Spleen (tissue), 13 donors: ENCODE measurements at places on chromosomes 1 and 21.

DNA sequence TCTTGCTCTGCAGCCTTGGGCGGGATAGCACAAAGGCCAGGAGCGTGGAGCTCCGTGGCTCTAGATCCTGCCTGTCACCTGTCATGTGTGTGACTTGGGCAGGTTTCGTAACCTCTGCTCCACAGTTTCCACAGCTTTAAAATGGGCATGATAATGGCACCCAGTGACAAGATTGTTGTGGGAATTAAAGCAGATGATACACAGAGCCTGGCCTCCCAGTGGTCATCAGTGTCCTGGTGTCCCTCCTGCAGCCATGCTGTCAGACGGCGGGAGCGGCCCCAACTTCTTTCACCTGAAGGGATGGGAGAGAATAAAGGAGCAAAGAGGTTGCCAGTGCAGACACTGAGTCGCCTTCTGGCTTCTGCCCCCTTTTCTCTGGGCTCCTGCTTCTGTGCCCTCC is 61.5 kb downstream of the SLC37A1 start:
- DNase-seq: peak; percentile 51

- DNase-seq: no peak
These were observed 72.1 kb upstream of the SIM2 start for GRCh38 chr21:36626791-36627190.

GRCh38 chr1:107525145-107525544 is 384.3 kb downstream of the NTNG1 start:
- DNase-seq: no peak

DNA sequence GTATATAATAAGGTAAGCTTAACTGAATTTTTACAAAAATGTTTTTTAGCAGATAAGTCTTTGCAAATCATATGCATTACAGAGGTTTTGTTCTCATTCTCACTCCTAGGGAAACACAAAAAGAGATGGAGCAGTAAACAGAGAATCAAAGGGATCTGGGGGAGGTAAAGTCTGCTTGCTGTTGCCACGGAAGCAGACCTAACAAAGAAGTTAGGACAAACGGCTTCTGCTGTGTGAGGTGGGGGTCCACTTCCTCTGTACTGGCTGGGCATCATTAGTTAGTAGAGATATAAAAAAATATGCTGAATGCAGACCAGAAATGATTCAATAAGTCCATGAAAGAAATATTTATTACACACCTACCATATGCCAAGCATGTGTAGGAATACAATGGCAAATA is 34.2 kb downstream of the GJA5 start:
- no peak for DNase-seq

GRCh38 chr1:5910276-5910620 is 82.0 kb downstream of the NPHP4 start:
- DNase-seq: peak; percentile 39

DNA sequence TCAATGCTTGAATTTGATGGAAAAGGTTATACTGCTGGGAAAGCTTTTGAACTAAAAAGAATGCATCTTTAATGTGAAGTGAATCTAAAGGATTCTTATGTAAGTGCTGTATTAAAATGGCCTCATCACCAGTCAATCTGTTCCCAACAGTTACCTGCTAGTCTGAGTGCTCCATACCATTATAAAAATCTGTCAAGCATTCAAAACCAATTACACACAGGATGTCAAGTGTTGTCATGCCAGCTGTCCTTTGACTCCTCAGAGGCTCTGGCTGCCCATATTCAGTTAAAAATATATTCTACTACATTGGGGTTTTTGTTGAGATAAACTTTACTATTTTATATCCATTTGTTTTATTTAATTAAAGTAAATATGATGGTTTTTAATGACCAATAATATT is 1587.7 kb downstream of the AMY1C start:
- no peak for DNase-seq
